ENCODE measurements at places on chromosomes 4 and X. TPM values are rescaled to one million over a fixed set of nuclear protein-coding genes. Genes with fewer than 3 reads are reported as not detected.

Gene JAKMIP1
- 5.3 TPM for total RNA-seq

GRCh38 chr4:67346654-67347053 lies 198.6 kb downstream of the CENPC start:
- H3K4me3 ChIP-seq: no peak overlapping the region
- no peaks in the 10 kb centered on the region for H3K36me3 ChIP-seq
- H3K27ac ChIP-seq: no peak overlapping the region

Gene ZNF718
- 20.8 TPM for total RNA-seq

Gene RASSF6
- not detected for total RNA-seq

Gene FAM9B
- total RNA-seq: not detected

GRCh38 chr4:48254381-48255071 lies 15.1 kb downstream of the TEC start:
- no peak overlapping the region for H3K27ac ChIP-seq
- H3K4me1 ChIP-seq: no peaks in the 10 kb centered on the region
- H3K27me3 ChIP-seq: no peaks in the 10 kb centered on the region
- peaks cover 2% of the 10 kb centered on the region for H3K36me3 ChIP-seq
- no peak for DNase-seq

Gene GRIA2
- total RNA-seq: not detected

DNA sequence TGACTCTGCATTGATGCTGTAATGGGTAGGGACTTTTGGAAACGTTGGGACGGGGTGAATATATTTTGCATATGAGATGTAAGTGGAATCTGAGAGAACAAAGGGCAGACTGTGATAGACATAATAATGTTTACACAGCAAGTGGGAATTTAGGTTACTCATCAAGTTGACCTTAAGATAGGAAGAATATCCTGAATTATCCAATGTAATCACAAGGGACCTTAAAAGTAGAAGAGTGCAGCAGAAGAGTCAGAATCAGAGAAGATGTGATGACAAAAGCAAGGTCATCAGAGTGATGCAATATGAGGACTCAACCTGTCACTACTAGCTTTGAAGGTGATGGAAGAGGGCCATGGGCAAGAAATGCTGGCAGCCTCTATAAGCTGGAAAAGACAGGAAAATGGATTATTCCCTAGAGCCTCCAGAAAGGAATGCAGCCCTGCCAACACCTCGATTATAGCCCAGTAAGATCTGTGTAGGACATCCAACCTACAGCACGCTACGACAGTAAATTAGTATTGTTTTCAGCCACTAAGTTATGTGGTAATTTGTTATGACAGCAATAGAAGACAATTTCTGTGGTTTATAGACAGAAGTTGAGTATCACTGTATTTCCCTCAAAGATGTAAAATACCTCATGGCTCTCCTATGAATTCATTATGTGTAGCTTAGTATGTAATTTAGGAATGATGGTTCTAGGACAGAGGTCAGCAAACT lies 26.4 kb downstream of the MORC4 start:
- peaks cover 11% of the 10 kb centered on the region for H3K36me3 ChIP-seq
- no peak overlapping the region for H3K27ac ChIP-seq
- H3K4me1 ChIP-seq: no peaks in the 10 kb centered on the region
- no peaks in the 10 kb centered on the region for H3K27me3 ChIP-seq

DNA sequence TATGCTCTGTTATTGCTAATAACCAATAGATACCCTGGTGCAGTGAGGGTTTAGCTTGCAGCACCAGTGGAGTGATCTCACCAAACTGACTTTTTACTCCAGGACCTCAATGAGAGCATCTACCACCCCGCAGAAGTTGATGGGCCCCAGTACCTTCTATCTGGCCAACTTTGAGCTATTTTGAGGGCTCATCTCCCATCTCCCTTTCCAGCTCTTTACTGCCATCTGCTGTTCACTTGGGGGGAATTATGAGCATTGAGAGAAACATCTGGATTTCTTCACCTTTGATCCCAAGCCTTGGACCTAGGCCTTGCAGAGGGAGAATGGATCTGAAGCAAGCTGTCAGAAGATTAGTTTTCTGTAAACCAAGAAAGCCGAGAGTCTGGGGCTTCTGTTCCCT lies 143.6 kb downstream of the TMEM164 start:
- no peaks in the 10 kb centered on the region for H3K27me3 ChIP-seq
- no peak overlapping the region for H3K27ac ChIP-seq
- H3K4me3 ChIP-seq: no peak overlapping the region
- peaks cover 1% of the 10 kb centered on the region for H3K36me3 ChIP-seq

Gene HSFX3
- total RNA-seq: not detected

- no peaks in the 10 kb centered on the region for H3K36me3 ChIP-seq
- H3K27me3 ChIP-seq: peaks cover 34% of the 10 kb centered on the region
- no peak overlapping the region for H3K27ac ChIP-seq
- no peak for DNase-seq
Measured at GRCh38 chr4:82802911-82803310, 4.3 kb upstream of the SCD5 start.

GRCh38 chr4:107831140-107831539 lies 6.4 kb downstream of the SGMS2 start:
- DNase-seq: no peak
- H3K4me3 ChIP-seq: no peak overlapping the region
- H3K27me3 ChIP-seq: peaks cover 30% of the 10 kb centered on the region

DNA sequence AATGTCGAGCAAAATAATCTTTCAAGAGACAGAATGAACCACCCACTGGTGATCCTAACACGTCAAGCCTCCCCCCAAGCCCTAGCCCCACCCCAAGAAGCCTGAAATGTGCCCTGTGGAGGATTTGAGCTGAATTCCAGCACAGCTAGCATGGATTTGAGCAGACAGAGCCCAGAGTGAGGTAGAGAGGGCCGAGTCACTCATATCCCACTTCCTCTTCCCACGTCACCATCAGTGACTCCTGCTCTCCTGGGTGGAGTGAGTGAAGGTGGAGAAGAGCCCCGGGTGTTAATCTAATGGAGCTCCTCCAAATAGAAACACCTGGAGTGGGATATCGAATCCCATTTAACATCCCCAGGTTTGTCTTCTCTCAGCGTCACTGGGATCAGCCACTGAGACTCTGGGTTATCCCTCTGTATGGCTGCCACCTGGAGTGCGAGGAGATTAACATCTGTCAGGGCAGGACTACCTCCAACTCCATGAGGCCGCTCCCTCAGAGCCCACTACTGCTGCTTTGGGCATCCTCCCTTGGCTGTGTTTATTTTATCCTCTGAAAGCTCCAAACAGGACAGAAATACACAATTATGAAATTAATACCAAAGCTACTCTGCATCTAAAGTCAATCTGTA lies 136.6 kb downstream of the NWD2 start:
- H3K4me1 ChIP-seq: no peaks in the 10 kb centered on the region
- H3K27ac ChIP-seq: no peak overlapping the region
- no peak for DNase-seq
- H3K4me3 ChIP-seq: no peak overlapping the region
- no peaks in the 10 kb centered on the region for H3K36me3 ChIP-seq

Gene SCML2
- total RNA-seq: 2.0 TPM

DNA sequence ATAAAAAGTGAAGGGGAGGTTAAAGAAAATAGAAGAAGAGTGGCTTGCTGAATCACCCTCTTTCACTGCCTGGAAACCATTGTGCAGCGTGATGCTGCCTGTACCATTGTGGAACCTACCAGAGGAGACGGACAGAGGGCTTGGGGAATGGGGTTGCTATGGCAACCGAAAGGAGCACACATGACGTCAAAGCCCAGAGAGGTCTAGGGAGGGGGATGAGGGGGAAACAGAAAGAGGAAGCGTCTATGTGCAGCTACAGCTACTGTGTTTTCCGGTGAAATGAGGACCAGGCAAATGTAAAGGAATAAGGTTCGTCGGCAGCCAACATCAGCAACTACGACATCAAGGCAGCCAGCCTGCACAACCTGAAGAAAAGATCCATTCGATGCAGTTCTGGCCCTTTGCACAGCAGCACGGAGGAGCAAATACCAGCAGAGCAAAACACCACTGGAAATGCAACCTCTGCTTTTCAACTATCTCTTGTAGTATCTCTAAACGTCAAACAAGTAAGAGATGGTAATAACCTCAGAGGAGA lies at the start of gene MAPK10:
Gene MAPK10 (minus strand): TSS at position 110 of the 535 bp plus-strand sequence.
- peaks cover 11% of the 10 kb centered on the region for H3K4me1 ChIP-seq
- no peaks in the 10 kb centered on the region for H3K36me3 ChIP-seq
- peak within 1 kb of the TSS; percentile 89 for H3K27ac ChIP-seq
- peaks cover 8% of the 10 kb centered on the region for H3K27me3 ChIP-seq
- H3K4me3 ChIP-seq: peak within 1 kb of the TSS; percentile 86

Gene TMEM271
- not detected for total RNA-seq

DNA sequence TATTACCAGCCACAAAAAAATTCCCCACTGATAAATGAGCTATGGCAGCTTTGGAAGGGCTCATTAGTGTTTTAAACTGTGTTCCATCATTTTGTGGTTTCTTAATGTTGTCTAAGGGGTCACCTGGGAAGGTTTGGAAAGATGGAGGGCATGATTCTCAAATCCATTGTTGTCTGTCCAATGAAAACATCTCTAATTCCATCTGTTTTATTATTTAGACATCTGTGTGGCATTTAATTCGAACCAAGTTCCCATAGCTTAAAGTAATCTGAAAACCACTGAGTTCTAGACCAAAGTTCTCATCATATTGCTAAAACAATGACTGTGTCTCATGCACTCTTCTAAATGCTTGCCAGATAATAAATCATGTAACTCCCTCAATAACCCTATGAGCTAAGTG lies 103.8 kb upstream of the PPP3CA start:
- no peak overlapping the region for H3K27ac ChIP-seq
- no peak for DNase-seq
- peaks cover 2% of the 10 kb centered on the region for H3K36me3 ChIP-seq
- peaks cover 19% of the 10 kb centered on the region for H3K27me3 ChIP-seq
- no peak overlapping the region for H3K4me3 ChIP-seq

Gene MAGED4B
- total RNA-seq: 3.2 TPM

Gene XK
- total RNA-seq: not detected

DNA sequence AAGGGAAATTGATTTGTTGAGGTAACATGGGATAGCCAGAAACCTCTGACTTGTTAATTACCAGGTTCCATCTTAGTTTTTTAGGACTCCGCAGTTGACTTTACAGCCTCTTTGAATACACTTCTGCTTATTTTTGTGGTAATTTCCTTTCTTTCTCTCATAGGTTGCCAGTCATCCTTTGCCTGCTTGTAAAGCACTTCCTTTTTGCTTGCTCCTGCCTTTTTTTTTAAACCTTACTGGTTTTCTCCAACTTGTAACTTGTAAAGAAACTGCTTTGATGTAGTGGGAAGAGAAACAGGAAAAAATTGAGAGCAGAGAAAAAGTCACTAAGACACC lies 2.6 kb downstream of the PGK1 start:
- H3K4me1 ChIP-seq: peaks cover 31% of the 10 kb centered on the region
- H3K4me3 ChIP-seq: peak overlapping the region; percentile 97
- H3K27ac ChIP-seq: peak overlapping the region; percentile 96
- H3K27me3 ChIP-seq: no peaks in the 10 kb centered on the region
- H3K36me3 ChIP-seq: peaks cover 51% of the 10 kb centered on the region
- DNase-seq: no peak

GRCh38 chrX:135528254-135528653 lies 7.8 kb downstream of the INTS6L start:
- peaks cover 31% of the 10 kb centered on the region for H3K4me1 ChIP-seq
- DNase-seq: no peak
- H3K27ac ChIP-seq: no peak overlapping the region
- peaks cover 30% of the 10 kb centered on the region for H3K36me3 ChIP-seq
- no peak overlapping the region for H3K4me3 ChIP-seq

DNA sequence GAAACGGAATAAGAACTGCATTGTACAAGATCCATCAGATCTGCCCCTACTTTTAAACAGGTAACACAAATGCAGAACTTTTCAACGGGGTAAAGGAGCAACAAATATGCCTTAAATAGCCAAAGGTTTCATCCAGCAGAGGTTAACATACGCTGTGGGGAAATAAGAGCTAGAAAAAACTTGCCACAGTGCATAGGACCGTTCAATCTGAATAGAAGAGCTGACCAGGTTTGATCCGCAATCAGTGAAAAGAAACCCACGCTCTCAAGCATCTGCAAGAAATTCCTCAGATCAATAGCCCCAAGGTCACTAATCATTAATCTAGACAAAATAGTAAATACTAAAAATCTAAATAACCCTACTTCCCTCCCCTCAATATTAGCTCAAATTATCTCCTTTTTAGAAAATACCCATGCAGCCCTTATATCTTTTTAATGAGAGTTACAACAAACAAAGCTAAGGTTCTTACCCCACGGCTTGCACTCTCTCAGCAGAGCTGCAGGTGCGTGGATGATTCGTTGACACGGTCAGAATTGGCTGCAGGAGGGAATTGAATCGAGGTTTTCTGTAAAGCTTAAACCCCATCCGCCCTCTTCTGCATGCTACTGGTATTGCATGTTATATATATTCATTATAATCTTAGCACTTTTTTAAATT lies at the start of gene TLR10:
Gene TLR10 (minus strand): TSS at position 539 of the 657 bp plus-strand sequence. CDS start 7,400 bp downstream, outside the sequence.
- no peak within 1 kb of the TSS for H3K27ac ChIP-seq
- no peaks in the 10 kb centered on the region for H3K36me3 ChIP-seq
- H3K27me3 ChIP-seq: peaks cover 2% of the 10 kb centered on the region
- H3K4me1 ChIP-seq: peaks cover 4% of the 10 kb centered on the region
- peak within 1 kb of the TSS; percentile 49 for H3K4me3 ChIP-seq

- no peaks in the 10 kb centered on the region for H3K4me1 ChIP-seq
- no peak overlapping the region for H3K4me3 ChIP-seq
- H3K36me3 ChIP-seq: no peaks in the 10 kb centered on the region
- peaks cover 2% of the 10 kb centered on the region for H3K27me3 ChIP-seq
Measured at GRCh38 chr4:140944572-140944971, 188.4 kb upstream of the TBC1D9 start.

DNA sequence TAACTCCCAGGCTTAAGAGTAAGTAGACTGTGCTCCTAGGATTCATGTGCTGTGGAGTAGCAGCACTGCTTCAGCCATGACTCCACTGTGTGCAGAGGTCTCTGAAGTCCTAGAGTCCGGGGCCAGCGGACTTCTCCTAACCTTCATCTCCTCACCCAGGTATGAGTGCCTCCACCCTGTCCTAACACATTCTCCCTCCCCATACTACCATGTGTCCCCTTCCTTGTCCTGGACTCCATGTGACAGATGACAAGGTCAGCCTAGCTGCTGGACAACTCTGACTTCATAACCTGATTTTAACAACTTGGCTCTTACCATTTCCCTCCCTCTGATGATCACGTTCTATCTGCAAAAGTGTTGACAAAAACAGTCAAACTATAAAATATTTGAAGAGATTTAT lies 16.7 kb downstream of the ASB11 start:
- no peaks in the 10 kb centered on the region for H3K27me3 ChIP-seq
- no peak overlapping the region for H3K27ac ChIP-seq
- no peak overlapping the region for H3K4me3 ChIP-seq
- no peaks in the 10 kb centered on the region for H3K36me3 ChIP-seq

Gene NHS
- total RNA-seq: 1.2 TPM

Gene STAG2
- 103 TPM for total RNA-seq

- no peaks in the 10 kb centered on the region for H3K36me3 ChIP-seq
- no peak for DNase-seq
- H3K4me3 ChIP-seq: no peak overlapping the region
- H3K27me3 ChIP-seq: no peaks in the 10 kb centered on the region
- H3K4me1 ChIP-seq: no peaks in the 10 kb centered on the region
Measured at GRCh38 chr4:15444879-15445547, 17.2 kb downstream of the C1QTNF7 start.
